Common myeloid progenitor, CD34-positive (primary cell): ENCODE measurements at places on chromosomes 3 and 15.

DNA sequence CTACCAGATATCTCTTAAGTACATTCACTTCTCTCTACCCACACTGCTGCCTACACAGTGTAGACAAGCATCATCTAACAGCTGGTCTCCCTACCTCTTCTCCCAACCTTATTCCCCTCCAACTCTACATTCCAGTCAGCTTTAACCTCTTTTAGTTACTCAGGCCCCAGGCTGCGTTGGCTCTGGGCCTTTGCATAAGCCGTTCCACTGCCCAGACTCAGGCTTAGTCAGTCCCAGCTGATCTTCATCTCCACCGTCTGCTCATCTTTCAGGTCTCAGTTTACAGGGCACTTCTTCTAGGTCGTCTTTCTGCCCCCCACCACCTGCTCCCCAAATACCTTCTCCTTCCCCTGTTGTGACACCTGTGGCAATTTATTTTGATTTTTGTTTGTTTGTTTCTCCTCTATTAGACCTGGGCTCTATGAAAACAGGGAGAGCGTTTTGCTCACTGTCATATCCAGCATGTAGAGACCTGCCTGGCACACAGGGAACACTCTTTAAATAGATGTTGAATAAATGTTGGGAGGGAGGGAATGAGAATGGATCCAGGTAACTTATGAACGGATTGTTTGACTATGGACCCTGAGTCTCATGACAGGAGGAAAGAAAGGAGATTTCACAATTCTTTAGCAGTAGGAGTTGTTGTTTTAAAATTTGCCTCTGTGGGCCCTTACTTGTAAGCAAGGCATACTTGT lies 11.1 kb downstream of the SLC27A2 start:
- no peak for DNase-seq

DNA sequence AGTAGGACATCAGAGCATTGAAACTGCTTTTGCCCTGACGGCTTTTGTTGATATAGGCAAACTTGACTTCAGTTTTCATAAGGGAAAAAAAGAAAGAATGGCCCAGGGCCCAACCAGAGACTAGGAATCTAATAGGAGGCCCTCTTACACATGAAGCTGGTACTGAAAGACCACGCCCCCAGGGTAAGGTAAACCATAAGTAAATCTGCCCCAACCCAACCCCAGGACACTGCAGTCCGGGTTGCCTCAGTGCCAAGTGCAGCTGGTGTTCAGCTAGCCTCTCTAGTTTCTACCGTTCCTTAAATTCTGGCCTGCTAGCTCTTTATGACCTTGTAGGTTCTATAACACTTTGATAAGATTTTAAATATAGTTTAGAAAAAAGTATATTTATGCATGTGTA lies 136.7 kb downstream of the AQP9 start:
- DNase-seq, result no peak

- no peak for DNase-seq
Observed at GRCh38 chr3:88132894-88133293, 16.9 kb upstream of the C3orf38 start.

GRCh38 chr3:59001675-59002074 lies 48.1 kb downstream of the CFAP20DC start:
- peak; percentile 87 for DNase-seq

DNA sequence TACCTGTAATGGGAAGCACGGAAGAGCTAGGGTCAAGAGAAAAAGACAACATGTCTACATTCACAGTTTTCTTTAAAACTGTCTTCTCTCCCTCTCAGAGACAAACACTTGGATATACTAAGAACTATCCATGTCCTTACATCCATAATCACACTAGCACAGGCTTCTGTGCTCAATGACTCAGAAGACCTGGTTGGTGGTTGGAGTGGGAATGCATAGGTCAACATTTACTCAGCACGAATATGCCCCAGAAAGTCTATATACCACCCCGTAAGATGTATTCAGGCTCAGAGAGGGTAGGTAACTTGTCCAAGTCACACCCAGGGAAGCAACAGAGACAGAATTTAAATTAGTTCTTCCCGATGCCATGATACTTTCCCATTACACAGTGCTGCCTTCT lies 891.1 kb downstream of the TUSC7 start:
- DNase-seq, result no peak

DNA sequence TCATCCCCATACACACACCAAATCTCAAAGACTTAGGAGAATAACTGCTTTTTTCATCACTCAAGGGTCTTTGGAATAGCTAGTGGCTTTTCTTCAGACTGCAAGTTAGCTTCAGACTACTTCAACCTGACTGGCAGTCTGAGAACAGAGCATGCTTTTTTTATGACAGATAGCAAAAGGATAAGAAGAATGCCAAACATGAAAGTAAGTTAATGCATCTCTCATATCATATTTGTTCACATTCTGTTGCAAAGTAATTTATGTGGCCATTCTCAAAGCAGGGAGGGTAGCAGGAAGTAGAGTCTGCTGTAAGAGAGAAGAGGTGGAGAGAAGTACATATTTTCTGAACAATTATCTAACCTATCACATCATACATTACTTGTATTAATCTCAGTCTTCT lies 544.4 kb downstream of the ZPLD1 start:
- DNase-seq, result no peak

DNA sequence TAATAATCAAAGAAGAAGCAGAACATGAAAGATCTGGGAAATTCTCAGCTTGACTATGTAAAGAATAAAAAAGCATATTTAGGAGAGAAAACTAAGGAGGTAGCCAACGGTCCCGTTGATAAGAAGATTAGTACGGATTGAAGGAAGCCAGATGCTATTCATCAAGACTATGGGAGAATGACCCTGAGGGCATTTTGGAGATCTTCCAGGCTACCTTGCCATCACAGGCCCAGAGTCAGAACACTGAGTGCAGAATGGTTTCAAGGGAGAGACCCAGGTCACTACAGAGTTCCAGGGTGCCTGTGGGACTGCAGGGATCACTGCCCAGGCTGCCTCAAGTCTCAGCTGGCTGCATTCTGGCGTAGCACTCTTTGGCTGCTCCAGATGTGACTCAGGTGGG lies 752.9 kb upstream of the ARPP21 start:
- no peak for DNase-seq

DNA sequence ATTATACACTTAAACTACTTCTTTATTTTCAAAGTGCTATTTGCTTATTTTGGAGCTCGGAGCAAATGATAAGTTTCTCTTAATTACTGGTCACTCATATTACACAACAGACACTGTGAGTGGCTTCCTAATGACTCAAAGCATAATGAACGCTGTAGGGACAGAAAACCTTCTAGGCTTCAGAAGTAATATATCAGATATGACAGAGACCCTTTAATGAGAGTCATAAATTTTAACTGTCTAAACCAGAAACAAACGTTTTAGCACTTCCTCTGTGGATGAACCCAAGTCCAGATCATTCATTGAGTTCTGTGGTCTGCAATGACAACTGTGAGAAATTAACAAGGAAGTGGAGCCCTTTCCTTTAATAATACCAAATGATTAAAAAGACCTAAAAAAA lies 66.6 kb downstream of the ARPP21 start:
- DNase-seq, result peak; percentile 0

- no peak for DNase-seq
Observed at GRCh38 chr15:34514251-34514670, 69.2 kb downstream of the GOLGA8B start.

- DNase-seq, result no peak
Observed at GRCh38 chr15:54119051-54119450, 140.8 kb downstream of the UNC13C start.

GRCh38 chr15:74370471-74370870 lies 3.0 kb upstream of the CYP11A1 start:
- DNase-seq, result no peak

- DNase-seq, result no peak
Observed at GRCh38 chr3:72120806-72121778, 336.1 kb upstream of the PROK2 start.

- DNase-seq, result no peak
Observed at GRCh38 chr15:35932531-35932930, 386.6 kb upstream of the DPH6 start.

DNA sequence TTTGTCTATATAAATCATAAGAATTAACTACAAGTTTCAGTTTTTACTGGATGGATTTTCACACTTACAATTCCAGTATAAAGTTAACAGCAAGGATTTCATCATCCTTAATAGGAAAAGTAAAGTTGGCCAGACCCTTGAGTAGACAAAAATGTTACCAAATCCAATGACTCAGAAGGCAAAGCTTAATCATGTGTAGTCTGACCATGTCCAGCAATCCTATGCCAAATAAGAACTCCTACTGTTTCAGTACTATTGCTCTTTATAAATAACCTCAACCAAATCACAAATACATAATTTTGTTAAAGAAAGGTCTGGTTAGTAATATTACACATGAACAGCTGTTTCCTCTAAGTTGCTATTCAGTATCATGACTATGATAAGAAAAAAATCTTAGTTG lies 35.0 kb downstream of the PLOD2 start:
- DNase-seq, result peak; percentile 24

- no peak for DNase-seq
Observed at GRCh38 chr3:32500880-32501782, 1.5 kb downstream of the CMTM6 start.

GRCh38 chr15:80557441-80558234 lies 137.5 kb upstream of the ABHD17C start:
- no peak for DNase-seq

- no peak for DNase-seq
Observed at GRCh38 chr15:90442423-90442822, 54.4 kb downstream of the IQGAP1 start.
